ENCODE measurements at places on chromosomes 1 and 21.

GRCh38 chr1:39458991-39459390, 32.4 kb upstream of the BMP8A start:
- no peak for DNase-seq

DNA sequence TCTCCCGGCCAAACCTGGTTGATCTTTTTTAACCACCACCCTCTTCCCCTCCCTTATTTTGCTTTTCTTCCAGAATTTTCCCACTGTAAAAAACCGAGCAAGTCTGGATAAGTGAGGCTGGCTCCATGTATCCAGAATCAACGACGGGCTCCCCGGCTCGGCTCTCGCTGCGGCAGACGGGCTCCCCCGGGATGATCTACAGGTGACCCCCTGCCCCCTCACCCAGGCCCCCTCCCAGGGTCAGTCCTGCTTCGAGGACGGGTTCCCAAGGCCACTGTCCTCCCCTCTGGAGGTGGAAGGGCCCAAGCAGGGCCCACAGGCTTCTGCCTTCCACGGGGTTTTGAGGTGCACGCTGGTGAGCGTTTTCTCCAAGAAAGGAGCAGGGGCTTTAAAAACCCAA, 5.2 kb upstream of the KCNAB2 start:
- no peak for DNase-seq

- peak; percentile 19 for DNase-seq
These were observed 33.1 kb downstream of the KCNJ15 start for GRCh38 chr21:38289705-38290485.

DNA sequence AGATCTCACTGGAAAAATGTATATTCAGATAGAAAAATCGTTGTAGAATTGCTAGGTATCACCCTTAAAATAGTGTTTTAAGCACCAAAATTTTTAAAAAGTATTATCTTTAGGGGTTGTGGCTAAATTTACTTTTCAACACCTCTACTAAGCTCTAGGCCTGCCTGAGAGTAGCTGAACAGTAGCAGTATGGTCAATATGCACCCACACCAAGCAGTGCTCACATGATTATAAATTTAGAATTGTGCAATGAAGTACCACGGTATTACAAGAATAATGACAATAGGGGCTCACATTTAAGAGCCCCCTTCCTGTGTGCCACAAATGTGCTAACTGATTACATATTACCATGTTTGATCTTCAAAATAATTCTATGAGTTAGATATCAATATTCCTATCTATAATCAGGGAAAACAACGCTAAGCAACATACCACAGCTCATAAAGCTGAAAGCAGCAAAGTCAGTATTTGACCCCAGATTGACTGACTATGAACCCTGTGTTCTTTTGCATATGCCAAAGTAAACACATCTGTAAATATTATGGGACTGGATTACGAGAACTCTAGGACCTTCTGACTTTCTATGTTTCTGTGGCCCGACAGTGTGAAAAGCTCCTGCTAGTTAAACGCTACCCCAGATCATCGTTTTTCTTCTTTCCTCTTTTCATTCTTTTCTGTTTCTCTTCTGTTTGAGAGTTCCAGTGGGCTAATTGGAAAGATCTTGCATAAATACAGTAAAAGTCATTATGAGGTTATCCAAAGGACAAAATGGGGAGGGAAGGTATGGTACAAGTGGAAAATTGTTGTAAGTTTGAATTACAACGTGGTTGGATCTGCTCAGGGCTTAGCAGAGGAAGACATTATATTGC, 201.1 kb upstream of the C1orf87 start:
- DNase-seq = no peak

DNA sequence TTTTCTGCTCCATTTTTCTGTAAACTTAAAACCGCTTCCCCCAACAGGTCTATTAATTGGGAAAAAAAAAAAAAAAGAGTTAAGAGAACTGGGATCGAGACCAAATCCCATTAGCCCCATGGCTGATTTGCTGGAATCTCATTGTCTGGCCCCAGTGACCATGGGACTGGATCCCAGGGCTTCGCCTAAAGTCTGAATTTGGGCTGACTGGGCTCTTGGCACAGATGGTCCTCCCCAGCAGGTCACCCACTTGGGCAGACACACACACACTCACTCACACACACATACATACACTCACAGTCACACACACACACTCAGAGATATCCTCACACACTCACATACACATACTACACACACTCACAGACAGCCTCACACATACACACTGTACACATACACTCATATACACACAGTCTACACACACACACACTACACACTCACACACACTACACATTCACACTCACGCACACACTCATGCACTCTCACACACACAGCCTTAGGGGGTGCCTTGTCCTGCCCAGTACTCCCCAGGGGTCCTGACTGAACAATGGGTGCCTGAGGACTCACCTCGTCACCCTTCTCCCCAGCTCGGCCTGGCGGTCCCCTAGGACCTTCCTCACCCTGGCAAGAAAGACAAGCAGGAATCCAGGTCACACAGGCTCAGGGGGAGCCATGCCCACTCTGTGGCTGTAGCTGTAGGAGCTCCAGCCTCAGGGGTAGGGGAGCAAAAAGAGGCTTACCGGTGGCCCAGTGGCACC, 7.5 kb downstream of the COL9A2 start:
- DNase-seq = no peak

DNA sequence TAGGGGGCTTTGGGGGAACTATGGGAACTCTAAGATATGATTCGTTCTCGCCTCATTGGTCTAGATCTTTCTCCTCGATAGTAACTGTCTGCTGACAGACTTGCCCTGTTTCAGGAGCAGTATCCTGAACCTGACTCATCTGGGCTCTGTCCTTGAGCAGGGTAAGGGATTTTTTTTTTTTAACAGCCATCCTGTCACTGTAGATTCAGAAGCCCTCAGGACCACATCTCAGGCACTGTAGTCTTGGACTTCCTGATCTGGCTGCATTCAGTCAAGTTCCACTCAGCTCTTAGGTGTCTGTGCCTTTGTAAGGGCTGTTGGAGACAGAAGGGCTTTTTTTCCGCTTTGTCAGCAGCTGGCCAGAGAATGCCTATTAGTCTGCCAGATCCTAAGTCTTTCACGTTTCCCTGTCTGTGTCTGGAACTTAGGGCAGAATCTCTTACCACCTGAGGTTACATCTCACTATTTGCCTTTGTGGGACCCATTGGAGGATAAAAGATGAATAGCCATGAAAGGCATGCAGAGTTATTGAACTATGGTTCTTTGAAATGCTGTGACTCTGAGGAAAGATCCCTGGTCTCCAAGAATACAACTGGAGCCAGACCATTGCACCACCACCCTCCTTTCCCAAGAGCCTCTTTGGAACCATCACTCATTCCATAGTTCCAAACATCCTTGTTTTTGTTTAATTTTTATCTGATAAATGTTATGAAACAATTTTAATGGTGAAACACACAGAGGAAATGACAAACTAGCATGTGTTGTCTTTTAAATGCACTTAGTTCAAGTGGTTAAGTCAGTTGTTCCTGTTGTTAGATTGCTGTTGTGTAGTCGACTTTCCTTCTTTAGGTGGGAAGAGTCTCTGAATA, 49.7 kb upstream of the MACF1 start:
- no peak for DNase-seq

DNA sequence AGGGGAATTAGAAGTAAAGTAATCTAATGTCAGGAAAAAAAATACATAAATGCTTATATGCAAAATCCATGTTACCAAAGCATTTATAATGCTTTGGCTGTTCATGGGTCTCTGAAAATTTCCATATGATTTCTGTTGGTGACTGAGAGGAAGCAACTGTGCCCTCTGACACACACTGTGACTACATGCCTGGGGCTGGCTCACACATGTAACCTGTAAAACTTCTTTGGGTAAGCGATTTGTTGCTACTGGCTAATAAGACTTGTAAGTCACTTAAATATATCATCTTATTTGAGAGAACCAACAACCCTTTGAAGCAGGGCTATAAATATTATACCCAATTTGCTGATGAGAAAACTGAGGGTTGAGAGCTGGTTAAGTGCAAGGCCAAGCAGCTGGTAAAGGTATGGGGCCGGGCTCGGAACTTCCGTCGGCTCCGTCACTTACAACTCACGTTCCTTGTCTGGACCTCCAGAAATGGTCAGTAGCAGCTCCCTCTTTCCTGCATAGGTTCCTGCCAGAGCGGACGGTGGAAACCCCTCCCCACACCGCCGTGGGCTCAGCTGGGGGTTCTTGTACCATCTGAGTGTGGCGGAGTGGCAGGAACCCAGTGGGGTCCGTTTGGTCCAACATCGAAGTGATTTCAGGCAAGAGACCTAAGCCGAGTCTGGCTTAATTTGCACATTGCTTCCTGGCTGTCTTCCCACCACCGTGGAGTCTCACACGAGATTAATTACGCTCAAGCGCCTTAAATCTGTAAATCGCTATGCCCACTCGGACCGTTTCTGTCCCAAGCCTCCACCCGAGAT, 714 bp downstream of the DFFA start:
- peak; percentile 16 for DNase-seq

GRCh38 chr1:200883118-200883517, 10.3 kb downstream of the GPR25 start:
- DNase-seq = no peak

DNA sequence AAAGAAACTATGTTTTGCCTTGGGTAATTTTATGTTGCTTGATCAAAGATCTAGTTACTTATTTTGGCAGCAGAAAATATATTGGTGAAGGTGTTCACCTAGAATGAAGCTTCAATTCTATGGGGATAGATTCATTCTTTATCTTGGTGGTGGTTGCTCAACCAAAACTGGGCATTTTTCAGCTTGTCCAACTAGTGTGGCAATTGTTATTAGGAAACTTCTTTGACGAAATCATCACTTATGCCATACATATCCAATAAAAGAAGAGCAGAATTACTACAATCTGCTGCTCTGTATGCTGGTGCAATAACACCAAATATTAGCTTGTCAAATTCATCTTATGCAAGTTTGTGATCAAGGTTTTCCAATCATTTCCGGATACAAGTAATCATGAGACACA, 26.8 kb upstream of the TMPRSS15 start:
- no peak for DNase-seq

DNA sequence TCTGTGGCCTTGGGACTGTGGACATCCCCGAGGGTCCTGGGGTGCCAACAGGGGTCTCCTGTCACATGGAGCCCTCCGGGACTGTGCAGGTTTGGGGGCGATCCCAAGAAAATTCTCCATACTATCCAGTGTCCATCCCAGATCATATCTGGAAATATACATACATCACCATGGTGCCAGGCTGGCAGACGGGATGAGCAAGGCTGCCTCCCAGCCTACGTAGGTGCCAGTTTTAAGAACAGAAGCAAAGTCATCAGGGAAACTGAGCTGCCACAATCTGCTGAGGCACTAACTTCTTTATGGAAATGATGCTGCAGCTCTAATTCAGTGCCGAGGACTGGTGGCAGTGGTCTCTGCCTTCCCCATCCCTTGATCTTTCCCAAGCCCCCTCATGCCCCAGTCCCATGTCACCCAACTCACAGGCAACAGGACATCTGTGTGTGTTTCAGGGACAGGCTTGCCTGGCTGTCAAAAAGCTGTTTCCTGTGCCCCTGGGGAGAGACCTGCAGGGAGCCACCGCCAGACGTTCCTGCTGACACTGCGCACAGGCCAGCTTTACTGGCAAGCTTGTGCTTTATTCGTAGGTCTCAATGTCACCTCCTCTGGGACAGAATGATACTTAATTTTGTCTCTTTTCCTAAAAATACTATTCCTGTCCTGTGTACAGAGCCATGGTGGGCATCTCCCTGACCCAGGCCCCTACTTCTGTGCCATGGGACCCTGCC, 15.5 kb downstream of the TEX35 start:
- DNase-seq = no peak

- no peak for DNase-seq
These were observed 5.5 kb upstream of the PADI1 start for GRCh38 chr1:17199267-17200044.

DNA sequence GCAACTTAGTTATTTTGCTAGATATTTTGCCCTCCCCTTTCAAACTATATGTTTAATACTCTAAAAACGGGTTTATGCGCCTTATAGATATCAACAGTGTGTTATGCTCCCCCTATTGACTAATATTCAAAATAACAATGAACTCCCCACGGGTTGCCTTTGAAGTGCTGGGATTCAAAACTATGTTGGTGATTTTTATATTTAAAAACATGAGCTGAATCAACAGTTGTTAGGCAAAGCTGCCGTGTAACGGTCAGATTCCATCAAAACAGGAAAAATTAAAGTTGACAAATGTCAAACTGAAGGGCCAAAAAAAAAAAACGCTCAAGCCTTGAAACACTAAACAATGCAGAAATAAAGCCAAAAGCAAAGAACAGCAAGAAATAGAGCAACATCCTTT, 2.5 kb downstream of the TGFBR3 start:
- DNase-seq = peak; percentile 34

DNA sequence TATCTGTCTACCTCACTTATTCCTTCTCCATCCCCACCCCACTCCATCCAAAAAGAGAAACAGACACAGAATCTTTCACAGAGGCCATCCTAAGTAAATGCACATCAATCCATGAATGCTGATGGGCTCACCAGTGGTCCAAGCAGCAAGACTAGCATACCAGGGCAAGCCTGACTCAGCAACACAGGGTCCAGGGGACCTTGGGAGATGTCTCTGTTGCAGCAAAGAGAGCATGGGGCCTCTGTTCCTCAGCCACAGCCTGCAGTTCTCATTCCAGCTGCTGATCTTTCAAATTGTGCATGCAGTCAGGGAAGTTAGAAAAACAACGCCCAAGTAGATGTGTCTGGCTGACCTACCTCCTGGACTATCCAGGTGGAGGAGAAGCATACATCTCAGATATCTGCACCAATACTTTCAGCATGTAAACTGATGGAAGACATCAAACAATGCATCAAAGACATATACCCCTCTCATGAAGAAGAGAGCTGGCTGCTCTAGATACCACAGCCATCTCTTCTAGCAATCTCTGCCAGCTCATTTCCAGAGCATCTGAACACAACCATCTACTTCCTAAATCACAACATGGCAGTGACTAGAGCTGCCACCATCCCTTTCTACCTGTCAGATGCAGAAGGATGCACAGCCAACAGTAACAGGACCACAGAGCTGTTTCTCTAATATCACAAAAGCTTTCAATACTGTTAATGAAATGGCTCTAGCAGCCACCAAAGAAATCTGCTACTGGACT, 54.5 kb downstream of the CD34 start:
- no peak for DNase-seq

DNA sequence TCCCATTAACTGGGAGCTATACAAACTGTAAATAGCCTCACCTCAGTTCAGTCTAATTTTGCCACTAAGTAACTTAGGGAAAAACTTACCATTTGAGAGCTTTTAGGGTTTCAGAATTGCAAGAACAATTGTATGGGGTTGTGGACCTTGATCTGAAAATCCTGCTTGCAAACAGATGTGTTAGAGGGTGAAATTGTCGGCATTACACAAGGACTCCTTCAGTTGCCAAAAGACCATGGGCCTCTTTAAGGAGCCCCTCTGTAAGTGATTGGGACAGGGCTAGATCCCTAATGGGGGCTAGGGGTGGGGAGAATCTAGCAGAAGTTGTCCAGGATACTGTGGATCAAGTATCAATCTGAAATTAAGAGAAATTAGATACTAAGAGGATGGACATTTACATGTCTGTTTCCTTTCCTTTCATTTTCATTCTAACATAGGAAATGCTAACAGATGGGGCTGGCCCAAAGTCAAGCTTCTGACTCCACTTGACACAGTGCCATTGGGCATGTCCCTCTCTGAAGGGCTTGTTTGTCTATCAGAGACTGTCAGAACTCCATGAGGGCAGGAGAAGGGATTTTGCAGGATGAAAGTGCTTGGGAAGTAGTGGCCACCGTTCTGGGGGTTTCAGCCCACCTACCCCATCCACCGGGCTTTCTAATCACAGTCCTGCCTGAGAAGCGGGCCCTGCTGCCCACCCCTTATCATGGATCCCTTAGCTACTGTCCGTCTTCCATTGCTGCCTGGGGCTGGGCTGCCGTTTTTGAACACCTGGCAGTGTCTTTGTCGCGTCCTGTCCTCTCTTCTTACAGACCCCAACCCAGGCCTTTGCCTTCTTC, 54.7 kb downstream of the STUM start:
- DNase-seq = no peak

All from hematopoietic multipotent progenitor cell treated with erythropoietin and hydrocortisone succinate and interleukin-3 and kit ligand, for 8 days (in vitro differentiated cells).